ENCODE measurements at places on chromosomes 12 and 14. TPM values are rescaled to one million over a fixed set of nuclear protein-coding genes. Genes with fewer than 3 reads are reported as not detected.

- no peak for DNase-seq
Measured at GRCh38 chr14:72646861-72647528, 246.9 kb downstream of the DPF3 start.

DNA sequence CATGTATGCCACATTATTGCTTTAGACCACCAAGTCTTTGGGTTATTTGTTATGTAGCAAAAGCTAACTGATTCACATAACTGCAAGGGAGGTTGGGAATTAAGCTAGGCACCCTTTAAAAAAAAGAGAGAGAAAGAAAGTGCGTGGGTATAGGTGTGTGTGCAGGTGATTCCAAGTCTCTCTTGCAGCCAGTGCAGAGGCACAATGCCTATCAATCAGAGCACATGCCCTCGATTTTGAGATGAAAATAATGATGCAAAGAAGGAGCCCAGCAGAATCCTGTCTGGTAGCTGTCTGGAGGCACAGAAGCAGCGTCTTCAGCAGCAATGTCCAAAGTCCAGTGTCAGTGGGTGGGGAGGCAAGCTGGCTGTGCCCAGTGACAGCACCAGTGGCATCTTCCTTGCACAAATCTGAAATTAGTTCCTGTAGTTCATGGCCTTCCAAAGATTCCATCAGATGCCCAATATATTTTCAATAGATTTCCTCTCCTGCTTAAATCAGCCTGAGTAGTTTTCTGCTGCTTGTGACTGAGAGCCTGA, 62.4 kb upstream of the TBPL2 start:
- DNase-seq: no peak

DNA sequence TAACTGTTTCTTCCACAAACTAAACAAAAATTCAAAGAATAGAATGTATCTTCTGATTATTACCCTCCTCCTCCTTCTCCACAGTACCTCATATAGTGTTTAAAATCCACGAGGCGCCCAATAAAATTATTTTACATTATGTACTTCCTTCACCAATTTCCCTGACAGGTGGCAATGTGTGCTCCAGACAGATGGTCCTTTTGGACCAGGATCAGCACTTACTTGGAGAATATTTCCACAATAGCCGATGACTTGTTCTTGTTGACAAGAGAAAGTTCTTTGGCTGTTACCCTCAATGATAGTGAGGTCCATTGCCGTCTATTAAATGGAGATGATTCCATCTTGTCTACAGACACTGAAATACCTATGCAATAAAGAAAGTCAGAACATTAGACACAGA, 34.9 kb downstream of the LIMA1 start:
- no peak for DNase-seq

DNA sequence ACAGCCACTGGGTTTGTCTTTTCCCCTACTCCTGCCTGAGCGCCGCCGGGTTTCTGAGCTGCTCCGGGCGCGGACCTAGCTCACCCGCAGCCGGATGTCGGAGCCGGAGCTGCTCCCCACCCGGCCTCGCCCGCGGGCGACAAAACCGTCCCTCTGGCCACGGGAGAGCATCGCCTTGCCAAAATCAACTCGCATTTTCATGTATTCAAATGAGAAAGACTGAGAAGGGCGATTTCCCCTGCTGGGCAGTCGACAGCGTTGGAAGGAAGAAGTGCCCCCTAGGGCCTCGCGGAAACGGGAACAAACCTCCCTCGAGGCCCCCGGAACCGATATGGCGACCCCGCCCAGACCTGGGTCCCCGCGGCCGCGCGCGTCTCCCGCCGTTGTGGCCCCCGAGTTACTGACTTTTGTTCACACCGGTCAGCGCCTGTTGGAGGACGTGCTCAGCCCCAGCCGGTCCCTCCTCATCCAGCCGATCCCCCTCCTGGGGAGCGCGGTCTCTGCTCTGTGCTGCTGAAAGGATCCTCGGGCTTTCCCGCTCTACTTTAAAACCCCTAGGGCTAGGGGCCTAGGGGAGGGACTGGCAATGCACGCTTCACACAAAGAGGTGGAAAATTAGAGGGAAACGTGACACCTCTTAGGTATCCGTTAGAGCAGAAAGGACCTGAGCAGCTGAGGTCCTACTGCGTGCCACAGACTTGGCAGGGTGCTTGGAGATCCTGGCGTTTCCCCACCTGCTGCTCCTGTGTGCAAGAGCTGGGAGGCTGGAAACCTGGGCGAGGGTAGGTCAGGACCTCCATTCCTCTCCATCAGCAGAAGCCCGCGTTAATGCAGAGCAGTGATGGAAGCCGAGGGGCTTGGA, 4.3 kb downstream of the TTC6 start:
- no peak for DNase-seq

DNA sequence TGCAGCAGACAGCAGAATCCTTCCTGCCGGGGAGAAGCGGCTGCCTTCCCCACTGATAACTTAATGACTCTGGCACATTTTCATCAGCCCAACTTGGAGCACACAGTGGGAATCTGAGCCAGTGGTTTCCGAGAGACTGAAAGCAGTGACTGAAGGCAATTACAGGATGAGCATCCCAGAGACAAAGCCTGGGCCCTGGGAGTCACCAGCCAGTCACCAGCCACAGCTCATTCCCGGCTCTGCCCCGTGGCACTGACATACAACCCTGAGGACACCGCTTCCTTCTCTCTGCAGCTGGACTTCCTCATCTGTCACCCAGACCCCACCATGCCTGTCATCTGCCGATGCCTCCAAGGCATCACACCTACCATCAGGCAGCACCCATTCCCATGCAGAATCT, 192.3 kb downstream of the DPF3 start:
- DNase-seq: no peak

DNA sequence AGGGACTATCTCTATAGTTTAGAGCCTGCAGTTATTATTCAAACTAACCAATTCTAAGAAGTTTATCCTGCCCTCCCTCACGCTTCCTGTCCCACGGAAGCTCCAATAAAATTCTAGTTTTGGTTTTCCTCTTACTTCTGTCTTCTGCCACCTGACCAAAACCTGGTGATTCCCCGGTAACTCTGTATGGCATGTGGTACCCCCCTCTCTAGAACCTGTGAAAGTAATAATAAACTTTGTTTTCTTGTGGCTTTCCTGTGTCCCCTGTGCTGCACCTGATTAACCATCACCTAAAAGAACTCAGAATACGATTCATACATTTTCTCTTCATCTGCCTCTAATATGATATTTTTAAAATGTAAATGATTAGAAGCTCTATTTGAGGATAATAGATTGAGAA, 379.8 kb downstream of the APAF1 start:
- no peak for DNase-seq

GRCh38 chr12:25119020-25119419, 75.9 kb downstream of the DNAI7 start:
- no peak for DNase-seq

DNA sequence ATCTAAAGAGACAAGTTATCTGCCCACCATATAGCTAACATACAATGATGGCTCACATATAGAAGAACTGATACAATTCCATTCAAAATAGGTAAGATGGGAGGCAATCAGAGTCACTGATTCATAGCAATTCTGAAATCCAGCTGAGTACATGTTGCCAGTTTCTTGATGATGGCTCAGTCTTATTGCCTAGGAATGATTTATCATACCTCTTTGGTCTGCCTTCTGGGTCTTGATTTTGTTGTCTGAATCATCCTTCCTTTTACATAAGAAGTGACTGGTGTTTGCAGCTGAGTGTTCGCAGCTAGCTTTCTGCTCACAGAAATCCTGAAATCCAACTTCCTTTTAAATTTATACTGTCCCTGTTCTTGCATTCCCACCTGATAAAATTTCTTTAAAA, 463.2 kb upstream of the MGAT4C start:
- DNase-seq: no peak

- no peak for DNase-seq
Measured at GRCh38 chr12:750366-751191, 1.8 kb upstream of the WNK1 start.

DNA sequence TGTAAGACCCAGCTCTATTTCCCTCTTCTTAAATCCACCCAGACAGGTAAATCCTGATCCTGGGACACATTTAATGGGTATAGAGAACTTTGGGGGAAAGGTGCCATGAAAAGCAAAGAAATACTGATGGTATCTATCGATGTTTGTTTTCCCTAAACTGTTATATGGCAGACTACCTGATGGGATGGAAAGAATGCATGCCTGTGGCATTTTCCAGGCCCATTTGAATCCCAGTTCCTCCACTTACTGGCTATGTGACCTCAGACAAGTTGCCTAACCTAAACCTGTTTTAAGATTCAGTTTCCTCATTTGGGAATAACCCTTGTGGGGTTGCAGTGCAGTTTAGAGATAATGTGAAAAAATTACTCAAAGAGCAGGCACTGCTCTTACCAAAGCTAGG, 404.5 kb downstream of the FUT8 start:
- no peak for DNase-seq

DNA sequence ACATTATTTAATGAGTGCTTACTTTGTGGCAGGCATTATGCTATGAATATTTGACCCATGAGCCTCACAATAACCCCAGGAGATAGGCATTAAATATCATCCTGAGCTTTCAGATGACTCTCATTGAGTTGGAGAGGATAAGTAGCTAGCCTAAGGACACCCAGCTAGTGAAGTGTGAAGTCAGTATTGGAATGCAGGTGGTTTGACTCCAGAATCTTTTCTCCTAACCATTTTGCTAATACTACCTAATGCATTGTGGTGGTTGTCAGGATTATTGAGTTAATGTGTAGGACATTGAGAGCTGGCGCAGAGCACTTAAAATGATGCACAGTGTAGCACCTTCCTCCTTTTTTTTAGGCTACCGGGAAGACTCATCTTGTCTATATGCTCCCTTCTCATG, 3.8 kb upstream of the CDKL1 start:
- no peak for DNase-seq

DNA sequence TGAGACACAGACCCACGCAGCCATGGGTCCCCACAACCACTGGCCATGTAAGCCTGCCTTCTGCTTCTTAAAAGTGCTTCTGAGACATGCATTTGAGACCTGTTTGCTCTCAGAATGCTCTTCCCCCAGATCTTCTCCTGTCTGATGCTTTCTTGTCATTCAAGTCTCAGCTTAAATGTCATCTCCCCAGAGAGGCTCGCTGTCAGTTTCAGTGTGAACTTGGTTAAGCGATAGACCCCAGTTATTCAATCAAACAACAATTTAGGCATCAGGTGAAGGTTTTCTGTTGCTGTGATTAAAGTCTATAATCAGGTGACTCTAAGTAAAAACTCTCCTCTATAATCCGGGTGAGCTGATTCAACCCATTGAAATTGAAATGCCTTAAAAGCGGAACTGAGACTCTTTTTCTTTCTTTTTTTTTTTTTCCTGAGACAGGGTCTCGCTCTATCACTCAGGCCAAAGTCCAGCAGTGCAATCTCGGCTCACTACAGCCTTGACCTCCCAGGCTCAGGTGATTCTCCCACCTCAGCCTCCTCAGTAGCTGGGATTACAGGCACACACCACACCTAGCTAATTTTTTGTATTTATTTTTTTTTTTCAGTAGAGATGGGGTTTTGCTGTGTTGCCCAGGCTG, 123.4 kb downstream of the KSR2 start:
- no peak for DNase-seq

GRCh38 chr14:49957089-49957852, 64.4 kb downstream of the ARF6 start:
- DNase-seq: no peak

- no peak for DNase-seq
Measured at GRCh38 chr12:126397660-126398059, 1332.4 kb downstream of the AACS start.

DNA sequence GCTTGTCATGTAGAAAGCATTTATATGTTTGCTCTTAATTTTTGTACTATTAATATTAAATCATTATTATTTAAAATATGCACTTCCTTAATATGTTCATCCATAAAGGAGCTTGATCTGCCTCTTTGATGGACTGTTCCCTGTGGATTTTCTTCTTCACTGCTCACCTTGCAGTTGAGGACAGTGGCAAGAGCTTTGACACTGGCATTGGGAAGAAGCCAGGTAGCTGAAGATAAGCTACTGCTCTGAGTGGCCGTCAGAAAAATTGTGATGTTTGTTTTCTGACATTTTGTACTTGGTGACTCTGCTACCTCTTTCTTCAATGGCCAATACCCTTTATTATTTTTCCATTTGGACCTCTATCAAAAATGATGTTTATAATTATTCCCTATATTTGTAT, 349.4 kb upstream of the NOVA1 start:
- no peak for DNase-seq

DNA sequence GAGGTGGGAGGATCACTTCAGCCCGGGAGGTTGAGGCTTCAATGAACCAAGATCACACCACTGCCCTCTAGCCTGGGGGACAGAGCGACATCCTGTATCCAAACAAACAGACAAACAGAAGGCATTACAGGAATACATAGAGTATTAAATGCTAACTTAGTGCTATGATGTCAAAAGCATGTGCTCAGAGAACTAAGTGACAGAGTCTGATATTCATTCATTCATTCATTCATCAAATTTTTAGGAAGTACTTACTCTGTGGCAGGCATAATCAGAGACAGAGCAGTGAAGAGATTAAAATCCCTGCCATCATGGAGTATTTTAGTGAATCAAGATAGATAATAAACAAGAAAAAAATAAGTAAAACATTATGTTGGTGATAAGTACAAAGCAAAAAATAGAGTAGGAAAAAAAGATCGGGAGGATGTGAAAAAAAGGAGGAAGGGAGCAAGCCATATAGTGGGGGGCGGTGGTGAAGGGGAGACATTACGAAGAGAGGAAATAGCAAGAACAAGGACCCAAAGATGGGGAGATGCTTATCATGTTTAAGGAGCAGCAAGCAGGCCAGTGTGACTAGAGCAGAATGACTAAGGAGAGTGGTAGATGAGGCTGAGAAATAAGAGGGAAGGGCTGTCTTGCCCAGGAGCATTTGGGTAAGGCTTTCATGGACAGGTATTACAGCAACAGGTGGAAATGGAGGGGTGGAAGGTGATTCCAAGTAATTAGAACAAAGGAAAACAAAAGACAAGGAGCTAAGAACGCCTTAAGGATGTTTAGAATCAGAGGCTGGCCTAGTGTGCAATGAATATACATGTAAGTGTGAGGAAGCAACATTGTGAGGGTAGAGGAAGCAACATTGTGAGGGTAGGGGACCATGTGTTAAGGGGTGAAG, 2.8 kb downstream of the MAP4K5 start:
- no peak for DNase-seq

- no peak for DNase-seq
Measured at GRCh38 chr12:30696103-30696408, 387 bp upstream of the IPO8 start.

- no peak for DNase-seq
Measured at GRCh38 chr14:74161526-74162158, 76.9 kb downstream of the LIN52 start.

DNA sequence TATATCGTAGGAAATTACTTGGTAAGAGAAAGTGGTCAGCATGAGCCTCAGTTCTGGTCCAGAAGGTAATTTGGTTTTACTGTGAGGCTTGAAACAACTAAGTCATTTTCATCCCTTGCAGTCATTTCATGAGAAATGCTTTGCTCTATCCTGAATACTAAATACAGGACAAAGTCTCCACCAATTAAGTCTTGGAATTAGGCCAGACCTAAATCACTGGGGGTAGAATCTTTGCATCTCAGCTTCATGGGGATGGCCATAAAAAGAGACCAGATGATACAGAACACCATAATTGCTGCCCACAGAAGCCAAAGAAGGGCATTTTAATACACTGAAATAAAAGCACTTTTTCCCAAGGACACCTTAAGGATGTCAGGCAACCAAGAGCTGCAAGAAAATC, 277.9 kb upstream of the DCN start:
- DNase-seq: no peak

Gene B3GNT4
- not detected for total RNA-seq

Gene FLVCR2
- 15.4 TPM for total RNA-seq

Gene KRT75
- not detected for total RNA-seq

Gene LALBA
- total RNA-seq: not detected

Gene TMEM233
- 1.0 TPM for total RNA-seq

Gene TDRD9
- 2.7 TPM for total RNA-seq

Gene ADCY6
- total RNA-seq: 89.7 TPM

Gene KCNH3
- total RNA-seq: 0.10 TPM

Gene CLEC9A
- total RNA-seq: 0.42 TPM

All from aorta (tissue), 5 donors.